ENCODE measurements at places on chromosomes 2 and 18. TPM values are rescaled to one million over a fixed set of nuclear protein-coding genes. Genes with fewer than 3 reads are reported as not detected.

ABCB11 gene
- 0.05 TPM for total RNA-seq

ING5 gene
- total RNA-seq: 15.9 TPM

VWC2L gene
- not detected for total RNA-seq

IL36G gene
- not detected for total RNA-seq

ERMN gene
- total RNA-seq: not detected

PIEZO2 gene
- 9.5 TPM for total RNA-seq

LRP1B gene
- 0.20 TPM for total RNA-seq

IHH gene
- total RNA-seq: not detected

ANKRD62 gene
- total RNA-seq: not detected

RNF181 gene
- total RNA-seq: 204 TPM

RGPD3 gene
- total RNA-seq: 0.13 TPM

AGXT gene
- total RNA-seq: not detected

IL1RN gene
- total RNA-seq: not detected

CCDC68 gene
- total RNA-seq: 5.9 TPM

FBXO48 gene
- total RNA-seq: 0.84 TPM

IL1F10 gene
- total RNA-seq: not detected

LBH gene
- total RNA-seq: 18.6 TPM

STAT4 gene
- total RNA-seq: not detected

SERPINB10 gene
- total RNA-seq: 3.4 TPM

GAREM1 gene
- total RNA-seq: 0.53 TPM

DNAJC5G gene
- total RNA-seq: not detected

ABCG8 gene
- total RNA-seq: not detected

HRH4 gene
- not detected for total RNA-seq

CYP26B1 gene
- 19.7 TPM for total RNA-seq

OTOS gene
- total RNA-seq: not detected

EMILIN2 gene
- total RNA-seq: 6.2 TPM

PKDCC gene
- 1.3 TPM for total RNA-seq

SLC23A3 gene
- 0.60 TPM for total RNA-seq

DUSP19 gene
- 3.1 TPM for total RNA-seq

RGPD4 gene
- total RNA-seq: not detected

DCC gene
- total RNA-seq: not detected

SIX2 gene
- not detected for total RNA-seq
